ENCODE measurements at places on chromosomes 5 and 9. TPM values are rescaled to one million over a fixed set of nuclear protein-coding genes. Genes with fewer than 3 reads are reported as not detected.

FBXW11 gene
- 36.7 TPM for total RNA-seq

IL5 gene
- total RNA-seq: not detected

EGR1 gene
- 8.5 TPM for total RNA-seq

GABRG2 gene
- total RNA-seq: not detected

PTCH1 gene
- 2.1 TPM for total RNA-seq

ZNF367 gene
- total RNA-seq: 5.2 TPM

C9orf153 gene
- 0.21 TPM for total RNA-seq

ECSCR gene
- not detected for total RNA-seq

Data from A549 treated with Hydrocortisone at 1 μM for 4 hours (cell line).